Activated CD8-positive, alpha-beta T cell treated with anti-CD3 and anti-CD28 coated beads for 36 hours (primary cell): ENCODE measurements at places on chromosomes 2 and 18.

DNA sequence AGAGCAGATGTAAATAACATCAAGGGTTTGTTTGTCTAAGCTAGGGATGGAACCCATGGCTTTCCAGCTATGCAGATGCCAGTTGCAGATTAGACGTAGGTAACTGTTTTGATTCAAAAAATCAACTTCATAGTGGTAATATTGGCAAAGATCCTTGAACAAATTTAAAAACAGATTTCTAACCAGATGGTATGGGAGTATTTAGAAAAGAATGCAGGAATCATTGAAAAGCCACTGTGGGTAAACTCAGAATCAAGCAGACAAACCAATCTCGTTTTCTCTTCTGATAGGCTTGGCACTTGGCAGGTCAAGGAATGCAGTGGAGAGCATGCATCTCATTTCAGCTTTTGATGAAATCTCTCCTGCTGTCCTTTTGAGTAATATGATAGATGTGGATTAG, 377.5 kb downstream of the CLIP4 start:
- H3K4me3 ChIP-seq: no peak overlapping the region
- no peak overlapping the region for H3K27ac ChIP-seq
- DNase-seq: no peak

DNA sequence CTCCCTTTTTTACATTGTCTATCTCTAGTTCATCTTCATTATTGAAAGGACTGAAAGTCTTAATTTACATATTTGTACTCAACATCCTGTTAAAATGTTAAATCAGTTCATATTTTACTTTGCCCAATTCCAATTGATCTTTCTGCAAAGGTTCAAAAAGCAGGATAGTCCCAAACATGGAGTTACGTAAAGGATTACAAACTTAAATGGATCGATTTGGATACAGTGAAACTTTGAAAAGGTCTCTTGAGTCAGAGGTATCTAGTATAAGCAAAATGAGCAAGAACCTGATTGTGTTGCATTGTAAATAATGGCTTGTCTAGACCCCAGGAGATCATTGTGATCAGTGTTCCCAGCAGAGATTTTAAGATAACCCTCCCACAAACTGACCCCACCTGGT, 4.1 kb downstream of the DAPL1 start:
- no peaks in the 10 kb centered on the region for H3K36me3 ChIP-seq
- no peaks in the 10 kb centered on the region for H3K4me1 ChIP-seq
- no peak for DNase-seq
- no peak overlapping the region for H3K4me3 ChIP-seq

GRCh38 chr18:76610933-76611749, 116.1 kb upstream of the ZNF516 start:
- no peak for DNase-seq
- no peaks in the 10 kb centered on the region for H3K4me1 ChIP-seq
- no peaks in the 10 kb centered on the region for H3K36me3 ChIP-seq
- no peak overlapping the region for H3K4me3 ChIP-seq

- H3K4me1 ChIP-seq: no peaks in the 10 kb centered on the region
- no peaks in the 10 kb centered on the region for H3K36me3 ChIP-seq
- no peak overlapping the region for H3K4me3 ChIP-seq
- H3K27me3 ChIP-seq: no peaks in the 10 kb centered on the region
These were observed 551.1 kb upstream of the CELF4 start for GRCh38 chr18:38116716-38117115.

- no peak for DNase-seq
- no peaks in the 10 kb centered on the region for H3K4me1 ChIP-seq
- H3K4me3 ChIP-seq: no peak overlapping the region
These were observed 30.1 kb downstream of the GREB1L start for GRCh38 chr18:21272016-21272579.
